Left renal cortex interstitium (tissue), 4 donors: ENCODE measurements at places on chromosomes 6 and 20.

DNA sequence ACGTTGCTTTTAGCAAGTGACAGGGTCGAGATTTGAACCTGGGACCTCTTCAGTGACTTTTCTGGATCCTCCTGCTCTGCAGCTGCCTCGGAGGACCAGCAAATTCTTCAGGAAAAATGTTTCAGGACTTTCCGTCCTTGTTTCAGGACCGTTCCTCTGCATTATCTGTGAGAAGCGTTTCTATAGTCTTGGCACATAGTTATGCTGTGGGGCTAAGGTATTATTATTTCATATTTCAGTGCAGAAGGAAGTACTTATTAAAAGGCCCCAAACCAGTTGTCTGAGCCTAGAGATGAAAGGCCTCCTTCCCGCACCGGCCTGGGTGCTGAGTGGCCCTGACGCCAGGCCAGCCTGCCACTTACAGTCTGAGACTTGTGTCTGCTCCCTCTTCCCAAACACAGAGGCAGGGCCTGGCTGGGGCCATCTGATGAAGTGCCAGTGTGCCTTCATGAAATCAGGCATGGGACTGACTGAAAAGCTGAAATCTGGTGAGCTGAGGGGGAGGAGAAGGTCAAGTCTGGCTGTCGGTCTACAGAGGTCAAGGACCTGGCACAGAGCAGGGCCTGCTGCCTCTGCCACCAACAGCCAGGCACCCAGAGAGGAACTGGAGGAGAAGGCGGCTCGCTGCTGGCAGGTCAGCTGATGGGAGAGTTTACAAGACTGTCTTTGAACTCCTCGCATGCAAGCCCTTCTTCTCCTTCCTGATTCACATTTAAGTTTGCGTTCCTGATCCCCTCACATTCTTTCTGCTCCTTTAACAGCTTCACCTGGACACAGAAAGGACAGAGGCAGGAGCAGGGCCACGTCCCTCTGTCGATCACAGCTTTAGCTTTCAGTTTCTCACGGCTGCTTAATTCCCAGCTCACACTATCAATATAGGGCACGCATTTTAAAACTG, 8.9 kb upstream of the QKI start:
- no peak for DNase-seq

DNA sequence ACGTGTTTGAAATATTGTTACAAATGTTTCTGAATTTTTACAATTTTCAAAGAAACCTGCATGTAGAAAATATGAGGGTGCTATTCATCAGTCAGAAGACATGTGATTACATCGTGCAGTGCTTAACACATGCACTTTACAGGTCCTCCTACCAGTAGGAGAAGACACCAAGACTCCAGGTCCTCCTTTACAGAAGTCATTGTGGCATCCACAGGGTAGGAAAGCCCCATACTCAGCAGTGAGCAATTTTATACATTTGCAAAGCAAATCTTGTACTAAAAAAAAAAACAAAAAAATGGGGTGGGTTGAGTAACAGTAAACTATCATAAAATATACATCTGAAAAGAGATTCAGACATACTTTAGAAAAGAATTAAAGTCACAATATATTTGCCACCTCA, 14.0 kb downstream of the TPD52L1 start:
- no peak for DNase-seq

DNA sequence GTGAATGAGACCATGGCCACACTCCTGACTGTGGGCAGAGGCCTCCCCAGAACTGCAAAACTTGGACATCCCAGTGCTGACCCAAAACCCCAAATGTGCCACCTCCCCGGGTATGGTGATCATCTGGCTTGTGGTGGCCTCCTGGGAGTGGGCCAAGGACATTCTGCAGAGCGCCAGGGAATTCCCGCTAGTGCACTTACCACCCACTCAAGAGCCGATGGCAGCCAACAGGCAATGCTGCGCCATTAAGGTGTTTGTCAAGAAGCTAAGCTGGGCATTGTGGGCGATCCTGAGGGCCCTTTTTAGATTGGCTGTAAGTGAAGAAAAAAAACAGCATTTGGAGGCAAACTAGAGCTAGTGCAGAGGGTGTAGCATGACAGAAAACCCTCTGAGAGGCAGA, 9.4 kb downstream of the MMP24 start:
- DNase-seq = no peak

DNA sequence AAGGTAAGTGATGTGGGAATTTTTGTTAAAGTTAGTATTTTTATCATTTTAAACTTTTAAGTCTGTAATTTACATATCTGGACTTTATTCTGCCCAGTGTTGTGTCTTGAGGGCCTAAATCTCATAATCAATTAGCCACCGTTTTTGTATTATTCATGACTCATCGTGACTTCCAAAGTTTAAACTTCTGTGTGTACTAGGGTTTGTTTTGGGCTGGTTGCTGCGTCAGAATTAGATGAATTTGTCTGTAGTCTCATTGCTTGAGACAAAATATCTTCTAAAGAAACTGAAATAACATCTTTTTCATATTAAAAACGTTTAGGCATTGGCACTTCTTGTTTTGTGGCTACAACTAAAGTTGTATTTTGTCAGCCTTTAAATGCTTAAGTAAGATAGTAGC, 41.3 kb downstream of the CDYL start:
- no peak for DNase-seq
